Renal cortex interstitium (tissue), 15 donors: ENCODE measurements at places on chromosomes 4 and X. TPM values are rescaled to one million over a fixed set of nuclear protein-coding genes. Genes with fewer than 3 reads are reported as not detected.

Gene SPIN4
- polyA plus RNA-seq, result 27.7 TPM

Gene CT45A5
- not detected for polyA plus RNA-seq

Gene RBM47
- 116 TPM for polyA plus RNA-seq

Gene GAGE12F
- not detected for polyA plus RNA-seq

Gene PFKFB1
- 0.48 TPM for polyA plus RNA-seq

Gene NUDT10
- polyA plus RNA-seq, result 14.5 TPM

Gene MAGEA6
- polyA plus RNA-seq, result not detected

Gene FGB
- polyA plus RNA-seq, result 5.6 TPM

Gene SATL1
- polyA plus RNA-seq, result 0.56 TPM

Gene CTAG1B
- not detected for polyA plus RNA-seq

Gene MAGEA1
- not detected for polyA plus RNA-seq

Gene EGF
- polyA plus RNA-seq, result 8.4 TPM

Gene ADAMTS3
- polyA plus RNA-seq, result 10.7 TPM

Gene POU3F4
- 6.7 TPM for polyA plus RNA-seq

Gene PCSK1N
- 28.1 TPM for polyA plus RNA-seq

Gene UGT2A1
- 4.9 TPM for polyA plus RNA-seq

Gene STK32B
- polyA plus RNA-seq, result 10.2 TPM

Gene ARMCX5
- polyA plus RNA-seq, result 17.3 TPM

Gene TCEAL2
- 16.4 TPM for polyA plus RNA-seq

Gene AKAP4
- polyA plus RNA-seq, result 0.16 TPM

Gene FATE1
- not detected for polyA plus RNA-seq

Gene CXXC4
- polyA plus RNA-seq, result 10.2 TPM

Gene NMU
- 10.6 TPM for polyA plus RNA-seq
